ENCODE measurements at places on chromosomes 3 and 15.

- no peak for DNase-seq
Observed at GRCh38 chr3:2301361-2301760, 202.7 kb downstream of the CNTN4 start.

- no peak for DNase-seq
Observed at GRCh38 chr3:45566196-45566595, 28.4 kb upstream of the LIMD1 start.

- no peak for DNase-seq
Observed at GRCh38 chr3:137944593-137944992, 65.4 kb upstream of the CLDN18 start.

- no peak for DNase-seq
Observed at GRCh38 chr3:161413127-161413854, 42.0 kb upstream of the SPTSSB start.

- DNase-seq: no peak
Observed at GRCh38 chr15:61720197-61720704, 340.0 kb downstream of the VPS13C start.

DNA sequence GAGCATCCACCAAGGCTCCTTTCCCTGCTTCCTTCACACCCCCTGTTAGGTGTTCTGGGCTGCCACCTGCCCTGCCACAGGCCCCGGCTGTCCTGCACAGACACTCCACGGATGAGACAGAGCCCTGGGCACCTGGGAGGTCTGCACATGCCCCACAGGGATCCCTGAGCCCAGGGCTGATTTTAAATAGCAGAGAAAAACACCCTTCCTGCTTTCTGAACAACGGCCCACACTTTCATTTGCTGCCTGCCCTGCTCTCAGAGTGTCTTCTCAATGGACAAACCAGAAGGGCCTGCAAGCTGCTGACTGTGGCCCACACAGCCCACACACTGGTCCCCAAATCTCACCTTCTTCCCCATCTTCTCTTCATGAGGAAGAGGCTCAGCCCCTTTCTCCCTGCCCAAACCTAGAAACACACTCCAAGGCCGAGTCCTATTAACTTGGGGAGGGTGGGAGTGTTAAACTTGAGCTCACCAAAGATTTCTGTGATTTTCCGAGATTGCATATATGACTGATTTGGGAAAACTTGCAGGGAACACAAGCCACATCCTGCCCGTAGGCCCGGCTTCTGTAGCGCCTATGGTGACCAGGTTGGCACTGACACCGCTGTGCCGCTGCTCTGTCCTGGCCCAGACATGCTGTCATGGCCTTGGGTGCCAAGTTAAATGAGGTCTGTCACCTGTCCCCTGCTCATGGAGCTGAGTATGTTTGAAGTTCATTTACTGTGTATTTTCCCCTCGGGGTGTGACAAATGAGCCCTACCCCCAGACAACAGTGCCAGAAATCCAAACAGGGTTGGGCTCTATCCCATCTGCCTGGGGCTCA lies 47.2 kb upstream of the KLF13 start:
- DNase-seq: no peak

- no peak for DNase-seq
Observed at GRCh38 chr15:73031648-73032047, 20.6 kb upstream of the NEO1 start.

GRCh38 chr3:46778101-46778500 lies 60.4 kb upstream of the PRSS50 start:
- DNase-seq: no peak

GRCh38 chr15:86649277-86649676 lies 569.6 kb downstream of the AGBL1 start:
- DNase-seq: no peak

GRCh38 chr3:79148786-79149185 lies 619.0 kb downstream of the ROBO1 start:
- no peak for DNase-seq

- DNase-seq: no peak
Observed at GRCh38 chr15:31308185-31308639, 18.4 kb upstream of the KLF13 start.

- DNase-seq: no peak
Observed at GRCh38 chr3:122784436-122784835, 9.2 kb downstream of the HSPBAP1 start.

- DNase-seq: no peak
Observed at GRCh38 chr15:77209221-77209620, 138.3 kb upstream of the TSPAN3 start.

DNA sequence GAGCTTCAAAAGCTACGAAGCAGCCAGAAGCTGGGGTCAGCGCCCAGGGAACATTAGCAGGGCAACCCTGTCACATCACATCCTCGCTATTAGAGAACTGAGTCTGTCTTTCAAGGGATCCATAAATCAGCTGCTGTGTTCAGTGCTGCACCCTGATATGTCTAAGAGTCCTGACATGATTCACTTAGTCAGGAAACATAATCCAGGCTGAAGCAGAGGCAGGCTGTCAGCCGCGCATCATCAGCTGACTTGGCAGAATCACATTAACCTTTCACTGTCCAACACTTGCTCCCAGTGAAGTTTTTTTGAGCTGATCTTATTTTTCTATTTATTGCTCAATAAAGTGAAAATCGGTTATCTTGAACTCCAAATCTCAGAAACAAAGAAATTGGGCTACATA lies 23.5 kb downstream of the MYH15 start:
- DNase-seq: no peak

DNA sequence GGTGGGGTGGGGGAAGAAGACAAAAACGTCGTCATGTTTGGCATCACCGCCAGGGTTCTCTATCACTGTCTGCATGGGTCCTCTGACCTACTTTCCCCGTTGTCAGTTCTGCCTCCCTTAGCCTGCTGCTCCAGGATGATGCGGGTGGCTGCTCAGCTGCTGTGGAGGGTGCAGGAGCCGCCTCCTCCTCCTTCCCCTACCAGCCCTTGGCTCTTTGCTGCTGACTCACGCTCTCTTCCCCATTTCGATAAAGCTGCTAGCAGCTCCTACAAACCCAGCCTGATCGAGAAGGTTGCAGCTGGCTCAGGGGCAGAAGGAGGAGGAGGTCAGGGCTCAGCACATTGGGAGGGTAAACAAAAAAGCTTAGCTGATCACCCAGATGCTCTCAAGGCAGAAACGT lies 49.5 kb upstream of the SEC13 start:
- DNase-seq: no peak

GRCh38 chr3:52483081-52483480 lies 12.1 kb upstream of the STAB1 start:
- DNase-seq: no peak

- DNase-seq: no peak
Observed at GRCh38 chr3:143090486-143090885, 29.1 kb upstream of the CHST2 start.
